HS-5 (cell line): ENCODE measurements at places on chromosomes 4 and X.

- DNase-seq, result no peak
Observed at GRCh38 chrX:34927866-34928265, 14.7 kb upstream of the FAM47B start.

DNA sequence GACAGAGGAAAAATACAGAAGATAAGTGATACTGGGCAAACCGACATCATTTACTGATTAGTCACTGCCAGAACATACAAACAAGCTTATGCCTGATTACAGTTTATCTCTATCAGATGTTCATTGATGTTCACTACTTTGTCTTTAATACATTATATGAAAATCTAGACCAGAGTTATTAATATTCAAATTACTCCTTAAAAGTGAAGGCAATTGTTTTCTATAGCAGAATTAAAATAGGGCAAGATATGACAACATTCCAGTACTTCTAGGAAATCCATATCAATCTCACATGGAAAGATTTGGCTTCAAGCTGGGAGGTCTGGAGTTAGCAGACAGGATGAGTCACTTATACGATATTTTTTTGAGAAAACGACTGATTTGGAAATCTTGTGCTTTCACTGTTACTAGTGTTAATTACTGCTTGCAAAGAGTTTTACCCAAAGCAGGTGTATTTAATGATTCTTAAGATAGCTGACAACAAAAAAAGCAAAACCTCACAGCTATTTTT lies 31.8 kb downstream of the HPGD start:
- DNase-seq, result peak; percentile 58

- DNase-seq, result no peak
Observed at GRCh38 chr4:53595204-53595603, 3.9 kb upstream of the LNX1 start.

- no peak for DNase-seq
Observed at GRCh38 chr4:76363556-76364290, 57.2 kb downstream of the STBD1 start.

DNA sequence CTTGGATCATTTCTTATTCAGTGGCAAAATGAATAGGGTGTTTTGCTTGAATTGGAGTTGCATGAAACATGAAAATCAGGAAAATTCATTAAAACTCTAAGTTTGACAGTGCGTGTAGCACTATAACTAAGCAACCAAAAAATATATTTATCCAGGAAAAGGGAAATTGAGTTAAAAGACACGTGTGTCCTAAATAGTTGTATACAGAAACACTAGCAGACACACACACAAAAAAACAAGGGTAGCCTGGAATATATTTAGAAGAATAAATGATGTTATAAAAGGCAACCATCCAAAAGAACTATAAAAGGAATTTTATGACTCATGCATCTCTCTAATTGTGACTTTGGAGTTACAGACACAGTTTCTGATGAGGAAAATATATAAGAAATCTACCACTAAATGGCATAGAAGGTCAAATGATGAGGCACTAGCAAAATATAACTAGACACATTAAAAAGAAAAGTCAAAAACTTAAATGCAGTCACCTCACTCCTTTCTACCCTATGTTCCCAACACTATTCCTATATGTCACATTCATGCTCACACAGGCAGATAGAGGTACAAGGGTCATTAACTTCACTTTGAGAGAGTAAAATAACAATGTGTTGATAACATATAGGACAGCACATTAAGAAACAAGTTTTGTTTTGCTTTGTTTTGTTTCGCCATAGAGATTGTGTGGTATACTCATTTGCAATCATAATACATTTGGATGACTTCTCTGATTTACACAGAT lies 793.6 kb upstream of the INTU start:
- DNase-seq, result peak; percentile 8

- no peak for DNase-seq
Observed at GRCh38 chr4:104747635-104748034, 252.9 kb upstream of the CXXC4 start.

DNA sequence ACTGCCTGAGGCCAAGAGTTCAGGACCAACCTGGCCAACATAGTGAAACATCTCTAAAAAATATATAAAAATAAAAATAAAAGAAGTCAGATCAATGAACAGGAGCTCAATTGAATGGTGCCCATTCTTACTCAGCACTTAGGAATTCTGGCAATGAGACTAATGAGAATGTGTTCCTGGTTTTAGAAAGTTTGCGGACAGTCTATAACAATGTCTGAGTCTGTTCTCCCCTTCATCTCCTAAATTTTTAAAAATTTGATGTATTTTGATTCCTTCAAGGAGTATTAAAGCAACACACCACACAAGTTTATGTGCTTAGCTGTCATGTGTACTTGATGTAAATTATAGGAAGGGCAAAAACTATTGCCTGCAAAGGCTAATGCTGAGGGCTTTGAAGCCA lies 30.6 kb upstream of the KCNIP4 start:
- no peak for DNase-seq

DNA sequence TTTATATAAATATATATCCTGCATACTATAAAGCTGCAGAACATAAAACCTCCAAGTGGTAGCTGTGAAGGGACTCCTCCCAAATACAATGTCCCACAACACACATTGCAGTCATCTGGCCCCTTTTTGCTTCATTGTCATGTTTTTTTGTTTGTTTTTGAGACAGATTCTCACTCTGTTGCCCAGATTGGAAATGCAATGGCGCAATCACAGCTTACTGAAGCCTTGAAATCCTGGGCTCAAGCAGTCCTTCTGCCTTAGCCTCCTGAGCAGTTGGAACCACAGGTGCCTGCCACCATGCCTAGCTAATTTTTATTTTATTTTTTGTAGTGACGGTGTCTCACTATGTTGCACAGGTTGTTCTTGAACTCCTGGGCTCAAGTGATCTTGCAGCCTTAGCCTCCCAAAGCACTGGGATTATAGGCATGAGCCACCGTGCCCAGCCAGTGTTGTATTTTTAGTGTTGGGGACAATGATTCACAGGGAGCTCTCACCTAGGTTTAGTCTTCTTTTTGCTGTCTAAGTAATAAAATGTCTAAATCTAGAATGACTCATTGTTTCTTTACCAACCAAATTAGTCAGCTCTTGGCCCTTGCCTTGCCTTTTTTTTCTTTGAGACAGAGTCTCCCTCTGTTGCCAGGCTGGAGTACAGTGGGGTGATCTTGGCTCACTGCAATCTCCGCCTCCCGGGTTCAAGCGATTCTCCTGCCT lies 24.0 kb upstream of the XIAP start:
- DNase-seq, result no peak

DNA sequence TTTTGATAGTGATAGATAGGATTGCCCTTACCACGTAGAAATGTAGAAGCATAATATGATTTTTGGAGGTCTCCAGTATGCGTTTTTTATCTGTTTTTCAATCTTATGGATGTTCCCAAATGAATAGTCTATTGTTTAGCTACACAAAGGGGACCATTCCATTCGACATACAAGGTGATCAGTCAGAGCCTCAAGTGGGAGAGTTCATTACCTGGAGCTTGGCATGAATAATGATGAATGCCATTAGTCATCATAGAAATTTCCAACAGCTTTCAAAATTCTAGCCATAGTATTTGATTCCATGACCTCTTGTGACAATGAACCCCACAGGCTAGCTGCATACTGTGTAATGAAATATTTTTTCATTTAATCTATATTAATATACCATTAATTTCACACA lies 123.6 kb downstream of the PDHA2 start:
- DNase-seq, result no peak

GRCh38 chrX:68732906-68733493 lies 85.5 kb downstream of the STARD8 start:
- DNase-seq, result no peak

DNA sequence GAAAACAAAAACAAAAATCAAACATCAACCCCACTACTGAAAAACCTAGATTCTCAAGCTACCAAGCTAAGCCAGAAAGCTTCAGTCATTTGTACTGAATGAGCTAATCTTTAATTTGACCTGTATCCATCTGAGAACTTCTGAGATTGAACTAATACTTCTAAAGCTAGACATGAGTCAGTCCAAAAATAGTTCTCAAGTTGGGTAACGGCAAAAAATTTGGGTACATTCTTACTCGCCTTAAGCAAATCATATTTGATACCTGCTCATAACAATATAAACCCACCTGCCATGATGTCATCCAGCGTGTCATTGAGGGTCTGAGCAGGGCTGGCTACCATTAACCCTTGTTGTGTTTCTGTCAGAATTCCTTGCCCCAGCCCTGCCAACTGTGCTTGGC lies 69.7 kb upstream of the COX18 start:
- no peak for DNase-seq

DNA sequence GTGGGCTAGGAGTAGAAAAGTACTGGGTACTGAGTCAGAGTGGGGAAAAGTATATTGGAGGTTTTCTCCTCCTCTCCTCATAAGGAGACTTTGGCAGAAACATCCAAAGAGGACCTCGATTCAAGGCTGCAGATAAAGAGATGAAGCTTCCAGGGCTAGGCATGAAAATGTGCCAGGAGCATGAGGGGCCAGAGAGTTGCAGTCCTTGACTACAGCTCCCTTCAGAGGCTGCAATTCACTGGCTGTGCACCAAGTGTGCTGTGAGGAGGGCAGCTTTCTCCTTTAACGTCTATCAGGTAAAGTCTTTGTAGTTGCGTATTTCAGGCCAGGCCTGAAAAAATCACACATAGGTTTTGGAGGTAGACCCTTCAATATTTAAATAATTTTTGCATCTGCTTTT lies 174.9 kb upstream of the VEGFC start:
- DNase-seq, result no peak
